Amygdala (tissue), 56 donors: ENCODE measurements at places on chromosomes 6 and 20.

DNA sequence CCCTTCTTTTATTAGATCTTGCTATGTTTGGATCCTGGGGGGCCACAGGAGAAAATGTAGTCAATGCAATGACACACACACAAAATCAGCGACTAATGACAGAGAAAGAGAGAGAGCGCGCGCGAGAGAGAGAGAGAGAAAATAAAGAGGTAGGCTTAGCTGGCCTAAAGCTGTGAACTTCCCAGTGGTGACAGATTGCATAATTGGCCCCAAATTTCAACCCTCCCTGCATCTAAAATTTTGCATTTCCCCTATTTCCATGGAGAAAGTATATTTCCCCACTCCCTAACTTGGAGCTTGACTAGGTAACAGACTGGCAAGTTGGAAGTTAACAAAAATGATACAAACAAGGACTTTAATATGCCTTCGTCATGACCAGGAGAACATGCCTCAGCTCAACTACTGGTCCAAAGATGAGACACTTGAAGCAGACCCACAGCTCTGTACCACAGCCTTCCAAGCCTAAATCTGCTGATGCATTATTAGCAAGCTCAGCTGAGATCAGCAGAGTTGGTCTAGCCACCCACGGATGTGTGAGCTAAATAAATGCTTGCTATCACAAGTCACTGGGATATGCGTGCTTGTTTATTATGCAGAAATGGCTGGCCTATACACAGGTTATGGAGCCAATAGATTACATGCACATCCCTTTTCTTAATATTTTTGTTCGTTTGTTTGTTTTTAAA is 118.1 kb upstream of the PRDM1 start:
- DNase-seq: no peak

- DNase-seq: no peak
These were observed 17.2 kb upstream of the HCK start for GRCh38 chr20:32034581-32035425.

GRCh38 chr20:40268321-40269075 is 420.5 kb downstream of the MAFB start:
- DNase-seq: no peak

GRCh38 chr6:127582777-127583462 is 5.9 kb downstream of the C6orf58 start:
- DNase-seq: no peak

DNA sequence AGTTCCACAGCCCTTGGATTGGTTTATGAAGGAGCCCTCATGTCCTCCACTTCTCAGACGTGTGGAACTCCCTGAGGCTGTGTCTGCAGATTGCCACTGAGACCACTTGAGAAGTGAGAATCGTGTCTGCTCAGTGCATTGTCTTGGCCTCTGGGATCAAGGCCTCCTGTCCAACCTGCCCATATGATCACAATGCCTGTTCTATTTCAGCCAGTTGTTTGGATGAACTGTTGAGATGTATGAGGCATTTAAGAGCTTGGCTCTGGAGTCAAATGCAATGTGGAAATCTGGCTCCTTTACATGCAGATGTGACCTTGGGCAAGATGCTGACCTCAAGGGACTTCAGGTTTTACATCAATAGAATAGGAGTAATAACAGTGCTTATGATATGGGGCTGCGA is 125.9 kb downstream of the SLC24A3 start:
- DNase-seq: no peak

DNA sequence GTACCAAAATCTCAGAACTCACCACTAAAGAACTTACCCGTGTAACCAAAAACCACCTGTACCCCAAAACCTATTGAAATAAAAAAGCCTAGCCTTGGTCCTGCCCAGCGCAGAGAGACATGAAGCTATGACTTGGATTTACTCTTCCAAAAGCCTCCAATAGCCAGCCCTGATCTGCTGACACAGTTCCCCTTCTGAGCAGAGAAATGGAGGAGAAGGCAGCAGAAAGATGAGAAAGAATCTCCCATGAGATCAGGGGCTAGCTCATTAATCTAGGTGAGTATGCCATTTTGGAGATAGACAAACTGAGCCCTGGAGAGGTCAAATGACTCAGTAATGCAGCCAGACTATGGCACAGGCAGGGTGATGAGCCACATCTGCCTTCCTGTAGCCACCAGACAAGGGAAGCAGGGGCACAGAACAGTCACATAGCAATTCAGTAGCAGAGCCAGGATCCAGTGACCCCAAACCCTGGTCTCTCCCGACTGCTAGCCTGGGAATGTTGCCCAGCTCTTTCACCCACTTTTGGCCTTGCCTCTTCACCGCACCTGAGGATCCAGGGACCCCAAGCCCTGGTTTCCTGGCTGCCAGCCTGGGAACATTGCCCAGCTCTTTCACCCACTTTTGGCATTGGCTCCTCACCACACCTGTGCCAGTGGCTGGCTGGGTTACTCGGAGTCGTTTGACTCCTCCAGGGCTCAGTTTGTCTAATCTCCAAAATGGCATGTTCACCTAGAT is 7.2 kb upstream of the SDCBP2 start:
- DNase-seq: no peak
